Right renal pelvis (tissue), 4 donors: ENCODE measurements at places on chromosomes 12 and 14. TPM values are rescaled to one million over a fixed set of nuclear protein-coding genes. Genes with fewer than 3 reads are reported as not detected.

DNA sequence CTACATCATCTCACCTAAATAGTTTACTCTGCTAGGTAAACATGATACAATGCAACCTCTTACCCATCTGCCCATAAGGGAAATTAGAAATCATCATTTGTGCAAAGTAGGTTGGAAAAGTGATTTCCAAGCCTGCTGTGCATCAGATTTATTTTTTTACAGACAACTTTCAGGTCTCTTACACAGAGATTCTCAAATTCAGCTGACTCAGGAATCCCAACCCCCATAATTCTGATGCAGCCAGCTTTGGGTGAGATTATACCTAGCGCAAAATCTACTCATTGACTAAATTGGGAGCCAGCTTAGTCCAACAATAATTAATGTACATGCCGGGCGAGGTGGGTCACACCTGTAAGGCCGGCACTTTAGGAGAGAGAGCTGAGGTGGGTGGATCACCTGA is 8.5 kb downstream of the SLC2A3 start:
- DNase-seq = no peak

GRCh38 chr14:32073537-32074189 is 3.4 kb upstream of the ARHGAP5 start:
- peak; percentile 53 for DNase-seq

GRCh38 chr14:78359581-78359980 is 189.4 kb downstream of the NRXN3 start:
- no peak for DNase-seq

DNA sequence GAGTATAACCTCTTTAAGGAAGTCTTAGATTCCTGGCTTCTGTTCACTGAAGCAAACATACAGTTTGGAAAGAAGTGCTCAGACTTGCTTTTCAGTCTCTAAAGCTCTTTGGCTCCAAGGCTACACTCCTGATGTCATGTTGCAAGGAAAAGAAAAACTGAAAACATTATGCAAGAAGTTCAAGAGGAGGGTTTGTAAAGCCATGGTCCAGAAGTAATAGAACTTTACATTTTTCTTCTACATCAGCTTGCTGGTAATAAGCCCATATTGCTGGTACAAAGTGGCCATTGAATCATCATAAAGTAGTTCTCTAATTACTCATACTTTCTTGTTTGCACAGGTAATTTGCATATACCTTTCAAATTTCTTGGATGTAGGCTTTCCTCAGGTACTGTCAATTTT is 83.6 kb downstream of the BBS10 start:
- no peak for DNase-seq

GRCh38 chr14:99203080-99203479 is 68.9 kb downstream of the BCL11B start:
- DNase-seq = no peak

DNA sequence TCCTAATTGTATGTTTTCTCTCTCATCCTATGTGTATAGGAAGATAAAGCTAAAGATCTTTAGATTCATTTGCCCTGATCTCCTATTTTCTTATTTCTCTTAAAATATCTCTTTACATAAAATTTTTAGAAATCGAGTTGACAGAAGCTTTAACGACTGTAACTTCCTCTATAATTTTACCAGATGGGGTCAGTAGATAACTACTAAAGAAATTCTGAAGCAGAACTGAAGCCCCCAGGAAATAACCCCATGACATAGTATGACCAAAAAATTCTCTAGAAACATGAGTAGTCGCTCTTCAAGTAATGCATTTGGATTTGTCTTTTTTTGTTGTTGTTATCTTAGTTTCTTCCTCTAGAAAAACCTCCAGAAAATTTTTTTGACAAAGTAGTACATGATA is 288.0 kb downstream of the ERC1 start:
- DNase-seq = no peak

DNA sequence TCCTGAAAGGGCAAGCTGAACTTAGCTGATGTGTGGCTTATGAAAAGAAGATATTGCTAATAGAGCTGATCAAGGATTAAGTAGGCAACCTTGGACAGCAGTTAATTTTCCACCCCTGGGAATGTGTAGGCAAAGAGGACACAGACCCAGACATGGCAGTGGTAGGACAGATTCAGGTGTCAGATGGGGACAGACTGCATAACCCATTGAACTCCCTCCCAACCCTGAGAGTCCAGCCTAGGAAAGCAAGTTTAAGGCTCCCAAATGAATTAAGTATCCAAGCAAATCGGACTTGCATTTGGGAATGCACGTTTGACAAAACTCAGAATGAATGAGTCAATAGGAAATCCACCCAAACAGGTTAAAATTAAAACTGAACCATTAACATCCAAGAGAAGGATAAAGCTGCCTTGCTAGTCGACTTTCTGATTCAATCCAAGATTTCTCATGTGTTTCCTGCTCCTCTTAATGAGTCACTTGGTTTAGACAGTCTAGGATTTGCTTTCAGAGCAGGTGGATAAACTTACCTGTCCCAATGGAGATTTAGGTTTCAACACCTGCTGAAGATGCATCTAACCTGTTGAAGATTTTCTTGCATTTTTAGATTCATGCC is 385.4 kb downstream of the CCDC91 start:
- no peak for DNase-seq

The NFE2 gene
- 4.8 TPM for polyA plus RNA-seq

The SDR9C7 gene
- polyA plus RNA-seq = 0.16 TPM

The MEG3 gene
- polyA plus RNA-seq = 127 TPM

The LRFN5 gene
- 8.9 TPM for polyA plus RNA-seq
